ENCODE measurements at places on chromosomes 3 and 15.

DNA sequence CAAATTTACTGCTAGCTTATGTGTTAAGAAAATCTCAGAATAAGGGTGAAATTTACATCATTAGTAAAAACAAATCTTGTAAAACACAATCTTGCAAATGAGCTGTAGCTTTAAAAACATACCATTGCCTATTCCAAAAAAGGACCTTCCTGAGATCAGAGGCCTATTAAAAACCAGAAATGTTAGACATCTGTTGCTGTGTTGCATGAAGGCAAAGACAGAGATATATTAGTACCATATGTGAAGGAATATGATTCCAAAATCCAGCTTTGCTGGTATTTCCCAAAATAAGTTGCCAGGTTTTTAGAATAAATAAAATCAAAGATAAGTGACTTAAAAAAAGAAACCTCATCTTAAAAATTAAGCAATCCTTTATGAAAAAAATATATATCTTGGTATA, 504.1 kb upstream of the CDIN1 start:
- DNase-seq, result no peak

GRCh38 chr3:77605865-77606264, 566.0 kb downstream of the ROBO2 start:
- DNase-seq, result no peak

DNA sequence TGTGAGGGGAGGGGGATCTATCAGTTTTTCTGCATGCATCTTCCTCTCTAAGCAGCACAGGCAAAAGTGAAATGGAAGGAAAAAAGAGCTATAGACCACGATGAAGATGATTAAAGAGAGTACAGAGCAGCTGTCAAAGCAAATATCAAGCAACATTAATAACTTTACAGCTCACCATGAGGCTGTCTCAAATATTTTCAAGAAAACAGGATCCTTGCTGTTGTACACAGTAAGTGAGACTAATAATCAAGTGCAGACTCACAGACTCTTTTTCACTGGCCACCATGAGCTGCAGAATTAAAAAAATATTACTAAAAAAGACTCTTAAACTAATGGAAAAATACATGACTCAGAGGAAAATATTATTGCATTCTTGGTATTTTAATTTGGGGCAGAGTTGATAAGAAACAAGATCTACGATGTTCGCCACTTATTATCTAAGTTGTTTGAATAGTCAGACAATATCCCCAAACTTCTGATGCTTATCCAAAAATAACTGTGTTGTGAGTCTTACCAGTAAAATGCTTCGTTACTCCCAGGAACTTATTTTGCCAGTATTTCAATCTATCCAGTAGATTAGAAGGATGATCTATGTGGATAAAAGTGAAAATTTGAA, 817.5 kb upstream of the ALCAM start:
- DNase-seq, result no peak

- DNase-seq, result no peak
Observed at GRCh38 chr3:76138921-76139320, 353.6 kb upstream of the ZNF717 start.

Measured in Kasumi-1 (cell line).